AG04450 (cell line): ENCODE measurements at places on chromosomes 2 and 18.

GRCh38 chr2:168601741-168602140 lies 145.7 kb downstream of the CERS6 start:
- DNase-seq, result no peak

DNA sequence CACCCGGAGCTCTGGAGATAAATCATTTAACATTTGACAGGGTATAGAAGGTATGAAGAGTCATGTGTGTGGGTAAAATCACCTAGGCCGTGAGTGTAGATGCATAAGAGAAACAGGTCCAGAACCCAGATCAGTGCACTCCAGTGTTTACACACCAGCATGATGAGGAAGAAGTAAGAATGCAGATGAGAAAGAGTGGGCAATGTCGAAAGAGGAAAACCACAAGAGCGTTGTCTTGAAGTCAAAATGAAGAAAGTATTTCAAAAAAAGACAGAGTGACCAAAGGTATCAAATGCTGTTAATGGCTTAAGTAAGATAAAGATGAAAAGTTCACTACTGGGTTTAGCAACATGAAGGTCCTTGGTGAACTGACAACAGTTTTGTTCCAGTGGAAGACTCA lies 32.0 kb upstream of the PLB1 start:
- no peak for DNase-seq

DNA sequence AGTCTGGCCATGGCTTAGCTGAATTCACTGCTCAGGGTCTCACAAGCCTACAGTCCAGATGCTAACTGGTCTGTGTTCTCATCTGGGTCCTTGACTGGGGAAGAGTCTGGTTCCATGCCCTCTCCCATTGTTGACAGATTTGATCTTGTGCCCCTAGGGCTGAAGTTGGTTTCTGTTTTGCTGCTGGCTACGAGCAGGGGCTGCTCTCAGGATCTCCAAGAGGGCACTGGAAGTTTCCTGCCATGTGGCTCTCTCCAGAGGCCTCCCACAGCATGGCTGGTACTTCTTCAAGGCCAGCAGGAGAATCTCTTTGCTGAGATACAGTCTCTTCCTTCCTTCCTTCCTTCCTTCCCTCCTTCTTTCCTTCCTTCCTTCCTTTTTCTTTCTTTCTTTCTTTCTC lies 78.1 kb downstream of the SPP2 start:
- no peak for DNase-seq

GRCh38 chr2:237568121-237568660 lies 1.8 kb downstream of the PRLH start:
- no peak for DNase-seq

DNA sequence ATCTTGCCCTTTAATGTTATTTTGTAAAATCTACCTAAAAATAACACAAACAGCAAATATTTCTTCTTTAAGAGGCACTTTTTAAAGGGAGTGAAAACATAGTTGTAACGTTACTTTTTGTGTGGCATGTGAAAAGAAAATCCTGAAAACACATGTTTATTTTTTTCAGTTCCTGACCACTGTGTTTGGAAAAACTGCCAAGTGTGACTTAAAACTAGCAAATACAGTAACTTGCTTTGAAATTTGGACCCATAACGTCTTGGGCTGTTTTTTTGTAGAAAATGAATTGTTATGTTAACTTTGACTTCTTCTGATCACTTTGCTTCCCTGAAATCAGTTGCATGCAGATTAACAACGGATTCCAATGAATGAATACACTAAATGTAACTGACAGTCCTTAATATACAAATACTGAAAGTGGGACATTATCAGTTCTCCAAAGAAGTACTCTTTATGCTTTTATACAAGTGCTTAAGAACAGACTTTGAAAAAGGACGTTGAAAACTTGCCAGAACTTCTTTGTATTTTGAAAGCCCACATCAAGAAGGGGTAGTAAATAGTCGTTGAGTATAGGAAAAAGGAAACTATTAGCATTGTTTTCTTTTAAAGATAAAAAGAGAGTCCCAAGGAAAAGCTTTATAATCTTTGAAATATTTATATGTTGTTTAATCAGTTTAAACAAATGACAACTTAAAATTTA lies 96.1 kb upstream of the ZEB2 start:
- no peak for DNase-seq

- no peak for DNase-seq
Measured at GRCh38 chr2:201972621-201973255, 60.9 kb upstream of the FZD7 start.

- DNase-seq, result no peak
Measured at GRCh38 chr2:190499273-190499672, 35.2 kb downstream of the NEMP2 start.
